ENCODE measurements at places on chromosomes 1 and 21. TPM values are rescaled to one million over a fixed set of nuclear protein-coding genes. Genes with fewer than 3 reads are reported as not detected.

AK5 gene
- 1.7 TPM for total RNA-seq

DNA sequence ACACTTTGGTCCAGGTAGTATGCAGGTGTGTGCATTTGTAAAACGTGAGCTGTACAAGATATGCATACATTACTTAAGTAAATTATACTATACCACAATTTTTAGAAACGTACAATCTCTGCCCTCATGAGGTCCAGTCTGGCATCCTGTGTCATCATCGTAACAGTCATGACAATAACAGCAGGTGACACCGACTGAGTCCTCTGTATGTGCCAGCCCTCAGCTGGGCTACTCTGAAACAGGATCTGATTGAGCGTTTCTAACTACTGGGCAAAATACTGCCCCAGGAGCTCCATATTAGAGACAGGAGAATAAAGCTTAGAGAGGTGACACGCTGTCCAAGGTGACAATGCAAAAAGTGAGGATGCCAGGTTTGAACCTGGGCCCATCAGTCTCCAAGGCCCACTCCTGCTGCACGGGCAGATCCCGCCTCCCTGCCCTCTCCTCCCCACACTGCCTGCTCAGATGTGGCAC, 47.2 kb upstream of the ECE1 start:
- no peak overlapping the region for H3K4me3 ChIP-seq
- peak overlapping the region; percentile 86 for H3K27ac ChIP-seq
- DNase-seq = no peak
- H3K27me3 ChIP-seq = no peaks in the 10 kb centered on the region
- no peaks in the 10 kb centered on the region for H3K36me3 ChIP-seq

PGBD5 gene
- 3.7 TPM for total RNA-seq

GRCh38 chr1:32797456-32797855, 19.7 kb downstream of the YARS1 start:
- H3K4me1 ChIP-seq = no peaks in the 10 kb centered on the region
- no peak for DNase-seq
- H3K27ac ChIP-seq = no peak overlapping the region
- peaks cover 4% of the 10 kb centered on the region for H3K36me3 ChIP-seq
- H3K27me3 ChIP-seq = no peaks in the 10 kb centered on the region
- H3K4me3 ChIP-seq = no peak overlapping the region

IL20 gene
- total RNA-seq = not detected

GRCh38 chr21:45043541-45044020, 30.8 kb upstream of the ADARB1 start:
- no peaks in the 10 kb centered on the region for H3K27me3 ChIP-seq
- no peaks in the 10 kb centered on the region for H3K36me3 ChIP-seq

All from kidney (tissue), 22 donors.